ENCODE measurements at places on chromosomes 11 and 22.

GRCh38 chr22:17918840-17919239 is 105.5 kb downstream of the MICAL3 start:
- DNase-seq: no peak

DNA sequence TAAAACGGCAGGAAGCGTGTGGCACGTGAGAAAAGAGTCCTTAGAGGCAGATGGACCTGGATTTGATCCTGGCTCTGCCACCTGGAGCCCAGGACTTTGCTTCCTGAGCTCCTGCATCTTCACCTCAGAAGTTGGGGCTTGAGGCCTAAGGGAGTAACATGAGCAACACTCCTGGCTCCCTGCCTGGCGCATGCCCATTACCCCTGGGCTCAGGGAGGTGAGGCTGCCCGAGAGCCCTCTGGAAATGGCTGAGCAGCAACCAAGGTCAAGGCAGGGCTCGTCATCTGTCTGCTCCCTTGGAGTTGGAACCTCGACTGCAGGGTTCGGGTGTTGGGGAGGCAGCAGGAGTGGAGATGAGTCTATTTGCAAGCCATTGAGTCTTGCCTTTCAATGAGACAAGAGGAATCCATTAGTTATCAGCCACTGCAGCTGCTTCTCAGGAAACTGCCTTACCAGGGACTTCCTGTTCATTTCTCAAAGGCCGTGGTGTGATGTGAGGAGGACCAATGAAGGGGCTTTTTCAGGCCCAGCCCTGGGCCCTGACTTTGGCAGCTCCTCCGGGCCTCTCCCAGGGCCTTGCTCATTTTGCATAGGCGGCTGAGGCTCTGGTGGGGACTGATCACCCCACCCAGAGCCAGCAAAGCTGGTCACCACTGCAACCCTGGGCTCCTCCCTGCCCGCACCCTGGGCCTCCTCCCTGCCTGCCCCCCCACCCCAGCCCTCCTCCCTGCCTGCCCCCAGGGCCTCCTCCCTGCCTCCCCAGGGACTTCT is 6.4 kb downstream of the FADS2 start:
- no peak for DNase-seq

- no peak for DNase-seq
Observed at GRCh38 chr11:57167125-57167846, 14.5 kb upstream of the LRRC55 start.

- DNase-seq: no peak
Observed at GRCh38 chr11:73236205-73236765, 18.2 kb downstream of the P2RY2 start.

DNA sequence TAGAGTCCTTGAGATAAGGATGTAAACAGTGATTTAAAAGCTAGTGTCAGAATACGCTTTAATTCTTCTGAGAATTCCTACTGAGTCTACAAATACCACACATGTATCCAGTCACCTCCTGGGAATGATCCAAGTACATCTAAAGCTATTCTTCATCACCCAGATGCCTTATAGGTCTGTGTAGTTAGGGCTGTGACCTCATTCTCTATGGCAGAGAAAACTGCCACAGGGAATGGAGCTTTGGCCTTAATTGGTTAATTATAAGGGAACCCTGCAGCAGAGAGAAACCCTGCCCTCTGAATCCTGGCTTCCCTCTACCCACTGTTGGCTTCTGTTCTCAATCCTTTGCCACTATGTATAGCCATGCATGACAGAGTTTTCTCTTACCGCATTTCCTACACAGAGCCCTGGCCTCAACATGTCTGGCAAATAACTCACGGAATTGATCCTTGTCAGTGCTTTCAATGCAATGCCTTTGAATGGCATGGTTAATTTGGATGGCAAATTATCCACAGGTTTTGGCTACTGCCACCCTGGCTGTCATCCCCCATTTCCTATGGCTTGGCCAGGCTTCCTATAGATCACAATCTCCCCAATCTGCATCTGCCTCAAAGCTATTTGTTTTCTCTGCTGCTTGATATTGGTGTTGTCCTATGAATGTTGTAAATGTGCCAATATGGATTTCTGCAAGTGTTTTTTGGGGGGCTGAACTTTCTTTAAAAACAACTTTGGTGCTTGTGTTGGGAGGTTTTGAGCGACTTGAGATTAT is 2.9 kb downstream of the DIXDC1 start:
- no peak for DNase-seq

- no peak for DNase-seq
Observed at GRCh38 chr11:77879218-77879617, 58.3 kb downstream of the AAMDC start.

DNA sequence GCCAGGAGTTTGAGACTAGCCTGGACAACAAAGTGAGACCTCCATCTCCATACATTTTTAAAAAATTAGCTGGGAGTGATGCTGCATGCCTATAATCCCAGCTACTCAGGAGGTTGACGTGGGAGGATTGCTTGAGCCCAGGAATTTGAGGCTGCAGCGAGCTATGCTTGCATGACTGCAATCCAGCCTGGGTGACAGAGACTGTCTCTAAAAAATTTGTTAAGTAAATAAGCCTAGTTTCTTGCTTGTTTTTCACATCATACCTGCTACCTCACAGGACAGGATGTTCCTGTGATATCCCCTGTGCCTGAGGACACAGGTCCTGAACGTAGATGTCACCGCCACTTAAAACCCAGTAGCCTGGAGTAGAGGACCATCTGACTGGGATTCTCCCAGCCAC is 348.6 kb downstream of the MN1 start:
- DNase-seq: no peak

- no peak for DNase-seq
Observed at GRCh38 chr11:75432911-75433321, at the start of gene KLHL35. KLHL35 (minus strand) TSS chr11:75433203; CDS start chr11:75430629, 2,574 bp downstream.

- DNase-seq: peak; percentile 86
Observed at GRCh38 chr11:46369458-46370152, 11.9 kb upstream of the MDK start.

DNA sequence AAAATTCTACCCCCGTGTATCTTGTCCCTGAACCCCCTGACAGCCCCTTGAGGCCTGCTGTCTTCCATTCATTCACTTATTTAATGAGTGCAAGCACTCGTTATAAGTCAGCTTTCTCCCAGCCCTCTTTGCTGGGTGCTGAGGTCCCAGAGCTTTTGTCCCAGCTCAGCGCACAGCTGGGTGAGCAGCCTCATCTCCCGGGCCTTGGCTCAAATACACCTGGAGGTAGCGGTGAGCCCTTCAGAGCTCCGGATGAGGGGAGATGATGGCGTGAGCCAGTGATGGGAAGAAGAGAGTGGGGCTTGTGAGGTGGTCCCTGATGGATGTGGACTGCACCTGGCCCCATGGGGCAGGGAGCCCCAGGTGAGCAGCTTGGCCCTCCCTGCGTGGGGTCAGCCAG is 18.1 kb upstream of the ARHGAP8 start:
- no peak for DNase-seq

DNA sequence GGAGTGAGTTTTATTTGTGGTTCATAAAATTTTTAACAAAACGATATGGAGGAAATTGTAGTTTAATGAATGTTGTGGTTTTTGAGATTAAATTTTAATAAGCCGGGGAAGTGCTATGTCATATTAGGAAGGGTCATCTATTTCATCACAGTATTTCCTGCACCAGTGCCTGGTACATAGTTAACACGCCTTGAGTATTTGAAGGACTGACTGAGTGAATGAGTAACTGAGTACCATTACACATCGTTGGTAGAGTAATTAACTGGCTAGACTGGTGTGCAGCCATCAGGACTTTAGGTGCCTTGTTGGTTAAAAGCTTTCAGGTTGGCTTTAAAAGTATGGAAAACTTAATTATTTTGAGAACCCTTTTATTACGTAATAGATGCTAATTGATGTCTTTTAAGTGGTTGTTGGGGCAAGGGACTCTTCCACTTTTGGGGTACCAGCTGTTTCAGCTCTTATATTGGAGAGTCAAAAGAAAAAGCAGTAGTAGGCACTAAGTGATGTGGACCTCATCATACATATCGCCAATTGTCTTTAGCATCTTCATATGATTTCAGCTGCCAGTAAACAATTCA is 101.8 kb downstream of the DDX10 start:
- no peak for DNase-seq

GRCh38 chr11:13494051-13494450 is 1.7 kb downstream of the PTH start:
- no peak for DNase-seq

DNA sequence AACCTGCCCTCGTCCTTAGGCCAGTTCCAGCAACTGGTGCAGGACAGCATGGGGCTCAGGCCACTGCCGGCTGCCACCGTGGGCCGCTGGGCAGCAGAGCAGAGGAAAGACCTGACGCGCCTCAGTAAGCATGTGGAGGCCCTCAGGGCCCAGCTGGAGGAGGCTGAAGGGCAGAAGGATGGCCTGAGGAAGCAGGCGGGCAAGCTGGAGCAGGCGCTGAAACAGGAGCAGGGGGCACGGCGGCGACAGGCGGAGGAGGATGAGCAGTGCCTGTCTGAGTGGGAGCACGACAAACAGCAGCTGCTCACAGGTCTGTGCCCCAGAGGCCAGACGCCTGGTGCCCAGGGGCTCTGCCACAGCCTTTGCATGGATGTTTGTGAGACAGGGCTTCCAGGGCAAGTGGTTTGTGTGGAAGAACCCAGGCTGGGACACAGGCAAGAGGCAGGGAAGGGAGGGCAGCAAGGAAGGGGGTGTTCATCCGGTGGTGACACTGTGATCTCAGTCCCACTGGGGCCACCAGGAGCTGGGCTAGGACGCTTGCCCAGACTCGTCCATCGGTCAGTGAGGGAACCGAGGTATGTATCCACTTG is 13.9 kb downstream of the CCDC157 start:
- DNase-seq: no peak

GRCh38 chr11:96013461-96014213 is 89.7 kb upstream of the MTMR2 start:
- DNase-seq: no peak

DNA sequence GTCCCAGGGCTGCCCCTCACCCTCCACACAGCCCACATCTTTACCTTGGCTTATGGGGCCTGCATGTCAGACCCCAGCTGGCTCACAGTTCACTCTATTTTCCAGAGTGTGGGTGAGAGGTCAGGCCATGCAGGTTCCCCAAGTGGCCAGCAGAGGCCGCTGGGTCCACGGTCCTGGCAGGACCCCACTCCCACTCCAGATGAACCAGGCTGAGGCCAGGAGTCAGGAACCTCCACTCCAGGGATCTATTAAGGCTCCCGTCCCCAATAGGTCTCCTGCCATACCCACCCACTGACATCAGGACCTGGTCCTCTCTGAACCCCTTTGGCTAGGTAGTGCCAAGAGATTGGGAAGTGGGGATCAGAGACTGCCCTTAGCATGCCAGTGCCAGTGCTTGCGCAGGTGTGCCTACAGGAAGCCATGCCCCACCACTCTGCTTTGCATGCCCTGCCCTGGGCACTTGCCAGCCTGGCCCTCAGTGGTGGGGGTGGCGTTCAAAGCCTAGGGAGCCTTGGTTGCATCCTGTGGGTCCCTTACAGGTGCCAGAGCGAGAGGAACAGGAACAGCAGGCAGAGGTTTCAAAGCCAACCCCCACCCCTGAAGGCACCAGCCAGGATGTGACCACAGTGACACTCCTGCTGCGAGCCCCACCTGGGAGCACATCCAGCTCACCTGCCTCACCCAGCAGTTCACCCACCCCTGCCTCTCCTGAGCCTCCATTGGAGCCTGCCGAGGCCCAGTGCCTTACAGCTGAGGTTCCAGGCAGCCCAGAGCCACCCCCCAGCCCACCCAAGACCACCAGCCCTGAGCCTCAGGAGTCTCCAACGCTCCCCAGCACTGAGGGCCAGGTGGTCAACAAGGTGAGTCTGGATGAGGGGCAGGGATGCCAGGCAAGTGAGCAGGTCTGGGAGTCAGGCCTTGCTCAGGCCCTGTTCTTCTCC is 8.3 kb downstream of the SMTN start:
- peak; percentile 69 for DNase-seq

- no peak for DNase-seq
Observed at GRCh38 chr11:91187314-91187713, 964.5 kb upstream of the CHORDC1 start.

DNA sequence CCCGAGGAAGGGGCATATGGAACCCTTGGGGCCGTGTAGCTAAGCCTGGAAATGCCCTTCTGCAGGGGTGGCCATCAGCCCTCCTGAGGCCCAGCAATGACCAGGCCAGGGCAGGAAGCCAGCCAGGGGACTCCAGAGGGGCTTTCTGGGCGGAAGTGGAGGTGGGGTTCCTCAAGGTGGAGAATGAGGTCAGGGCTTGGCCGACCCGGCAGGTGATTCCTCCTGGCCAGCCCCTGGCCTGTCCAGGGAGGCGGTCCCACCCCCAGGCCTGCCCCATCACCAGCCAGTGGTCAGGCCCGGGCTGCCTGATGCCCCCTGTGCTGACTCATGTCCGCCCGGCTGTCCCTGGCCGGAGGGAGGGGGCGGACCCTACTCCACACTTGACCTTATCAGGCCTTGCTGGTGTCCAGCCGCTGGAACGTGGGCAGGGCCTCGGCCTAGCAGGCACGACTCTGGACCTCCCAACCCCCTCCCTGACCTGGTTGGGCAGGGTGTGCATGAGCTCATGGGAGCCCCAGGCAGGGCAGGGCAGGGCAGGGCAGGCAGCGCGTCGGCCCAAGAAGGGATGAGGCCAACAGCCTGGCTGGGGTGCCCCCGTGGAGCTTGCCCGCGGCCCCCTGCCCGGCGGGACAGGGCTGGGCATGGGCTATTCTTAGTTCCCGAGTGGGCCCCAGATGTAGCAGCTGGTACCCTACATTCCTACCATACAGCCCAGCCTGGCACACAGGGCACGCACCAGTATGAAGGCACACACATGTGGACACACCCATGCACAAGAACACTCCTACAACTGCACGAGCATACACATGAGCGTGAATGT is 35.9 kb downstream of the RPL3 start:
- DNase-seq: no peak

GRCh38 chr22:40792451-40792850 is 26.7 kb downstream of the SLC25A17 start:
- no peak for DNase-seq

GRCh38 chr11:82906236-82906635 is 4.7 kb downstream of the DDIAS start:
- DNase-seq: no peak

GRCh38 chr11:114819028-114819427 is 140.7 kb downstream of the NXPE2 start:
- DNase-seq: no peak

DNA sequence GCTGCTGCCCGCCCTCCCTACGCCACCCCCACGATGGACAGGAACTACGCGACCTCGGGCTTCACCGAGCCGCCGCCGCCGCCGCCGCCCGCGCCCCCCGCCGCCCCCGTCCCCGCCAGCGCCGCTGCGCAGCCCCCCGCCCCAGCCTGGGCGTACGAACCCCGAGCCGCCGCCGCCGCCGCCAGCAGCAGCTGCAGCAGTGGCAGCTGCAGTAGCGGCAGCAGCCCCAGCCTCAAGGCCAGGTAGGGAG is 407 bp downstream of the QSER1 start:
- DNase-seq: no peak

DNA sequence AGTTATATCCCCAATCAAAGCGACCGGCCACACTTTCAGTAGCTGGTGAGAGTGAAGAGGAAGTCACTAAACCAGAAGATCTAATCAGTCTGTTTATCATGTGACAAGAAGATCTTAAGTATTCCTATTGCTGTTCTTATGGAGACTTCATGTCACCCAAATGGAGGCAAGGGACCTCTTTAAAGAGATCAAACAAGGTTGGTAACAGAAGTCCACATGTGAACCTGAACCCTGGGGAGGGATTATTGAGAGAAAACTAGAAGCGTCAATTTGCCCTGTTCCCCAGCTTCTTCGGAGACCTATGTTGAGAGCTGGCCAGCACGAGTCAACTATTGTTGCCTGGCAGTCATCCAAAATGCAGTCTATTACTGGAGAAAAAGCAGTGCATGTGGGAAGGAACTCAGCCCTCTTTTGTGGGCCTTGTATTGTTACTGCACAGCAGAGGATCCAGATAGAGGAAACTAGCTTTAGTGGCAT is 76.9 kb upstream of the CTSC start:
- no peak for DNase-seq
